ENCODE measurements at places on chromosomes 13 and 19.

- no peak for DNase-seq
Measured at GRCh38 chr13:46288570-46289259, 77.0 kb downstream of the LRRC63 start.

DNA sequence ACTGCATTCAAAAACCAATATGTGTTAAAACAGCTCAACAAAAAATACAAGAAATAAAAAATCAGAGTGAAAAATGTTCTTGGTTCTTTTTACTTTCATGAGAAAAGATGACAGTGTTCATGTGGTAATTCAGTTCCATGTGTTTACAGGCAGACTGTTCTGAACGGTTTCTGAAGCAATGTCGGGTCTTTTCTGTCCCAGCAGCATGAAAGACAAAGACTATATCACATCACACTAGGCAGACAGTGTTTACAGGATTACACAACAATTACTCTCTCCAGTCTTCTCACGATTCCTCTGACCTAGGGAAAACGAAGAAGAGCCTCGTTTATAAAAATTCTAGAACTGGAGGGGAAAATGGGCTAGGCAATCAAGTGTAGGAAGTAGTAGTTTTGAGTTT, 83.4 kb downstream of the UBL3 start:
- DNase-seq = no peak

- no peak for DNase-seq
Measured at GRCh38 chr13:45518525-45519245, 53.9 kb downstream of the COG3 start.

- DNase-seq = no peak
Measured at GRCh38 chr19:50313812-50314536, 15.2 kb downstream of the KCNC3 start.

DNA sequence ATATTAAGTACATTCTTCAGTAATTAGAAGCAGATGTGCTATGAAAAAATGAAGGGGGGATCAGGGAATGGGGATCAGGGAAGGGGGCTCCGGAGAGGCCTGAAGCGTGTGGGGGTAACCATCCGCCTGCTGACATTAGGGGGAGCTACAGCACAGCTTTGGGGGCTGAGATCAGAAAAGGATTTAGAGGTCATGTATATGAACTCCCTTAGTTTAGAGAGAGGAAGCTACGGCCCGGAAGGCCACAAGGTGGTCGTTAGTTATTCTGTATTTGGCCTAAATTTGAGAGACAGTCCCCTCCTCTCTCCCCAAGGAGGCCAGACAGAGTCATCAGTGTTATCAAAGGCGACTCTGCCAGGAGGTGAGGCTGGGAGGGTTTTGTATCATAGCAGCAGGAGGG, 99.0 kb downstream of the TM9SF2 start:
- DNase-seq = no peak

DNA sequence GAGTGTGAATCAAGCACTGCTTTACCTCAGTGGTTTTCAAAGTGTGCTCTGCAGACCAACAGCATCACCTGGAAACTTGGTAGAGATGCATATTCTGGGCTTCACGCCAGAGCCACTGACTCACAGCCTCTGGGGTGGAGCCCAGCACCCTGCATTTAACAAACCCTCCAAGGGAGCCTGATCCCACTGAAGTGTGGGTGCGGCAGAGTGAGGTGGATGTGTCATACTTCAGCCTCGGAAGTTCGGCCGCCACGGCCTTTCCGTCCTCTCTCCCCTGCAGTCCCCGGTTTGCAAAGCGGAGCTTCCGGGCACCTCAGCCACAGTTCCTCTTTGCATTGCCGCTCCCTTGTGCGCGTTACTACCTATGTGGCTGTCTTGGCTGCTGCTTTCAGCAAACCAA, 33.3 kb upstream of the MICU2 start:
- DNase-seq = peak; percentile 9

- DNase-seq = no peak
Measured at GRCh38 chr13:50435011-50435410, 408.5 kb downstream of the DLEU7 start.

DNA sequence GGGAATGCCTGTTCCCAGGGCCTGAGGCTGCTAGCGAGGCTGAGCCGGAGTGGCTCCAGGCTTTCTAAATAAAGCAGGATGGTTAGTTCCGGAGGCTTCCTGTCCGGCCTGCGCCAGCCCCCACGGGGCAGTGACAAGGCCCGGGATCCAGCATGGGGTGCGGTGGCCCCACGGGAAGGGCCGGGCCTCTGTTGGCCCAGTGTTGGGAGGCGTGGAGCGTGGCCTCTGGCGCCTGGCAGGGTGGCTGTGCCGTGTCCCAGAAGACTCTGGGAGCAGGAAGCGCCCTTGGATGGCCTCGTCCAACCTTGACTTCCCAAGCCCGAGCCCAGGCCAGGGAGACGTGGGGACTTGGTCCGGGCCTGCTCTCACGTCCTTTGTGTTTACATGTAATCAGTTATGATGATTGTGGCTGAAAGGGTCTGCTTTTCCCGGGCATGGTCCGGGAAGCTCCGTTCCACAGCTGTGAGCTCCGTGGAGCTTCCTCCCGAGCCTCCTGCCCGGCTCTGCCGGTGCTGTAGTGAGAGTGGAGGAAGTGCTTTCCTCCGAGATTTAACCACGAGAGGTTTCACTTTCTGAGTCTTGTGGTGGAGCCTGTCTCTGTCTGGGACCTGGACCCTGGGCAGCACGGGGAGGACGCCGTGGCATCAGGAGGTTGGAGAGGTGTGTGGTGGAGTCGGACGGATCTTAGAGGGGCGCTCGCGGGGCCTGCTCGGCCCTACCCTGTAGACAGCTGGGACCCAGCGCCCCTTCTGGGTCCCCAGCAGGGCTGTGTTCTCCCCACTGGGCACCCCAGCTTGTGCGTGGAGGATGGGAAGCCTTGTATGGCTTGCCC, 4.6 kb downstream of the GNA11 start:
- no peak for DNase-seq

DNA sequence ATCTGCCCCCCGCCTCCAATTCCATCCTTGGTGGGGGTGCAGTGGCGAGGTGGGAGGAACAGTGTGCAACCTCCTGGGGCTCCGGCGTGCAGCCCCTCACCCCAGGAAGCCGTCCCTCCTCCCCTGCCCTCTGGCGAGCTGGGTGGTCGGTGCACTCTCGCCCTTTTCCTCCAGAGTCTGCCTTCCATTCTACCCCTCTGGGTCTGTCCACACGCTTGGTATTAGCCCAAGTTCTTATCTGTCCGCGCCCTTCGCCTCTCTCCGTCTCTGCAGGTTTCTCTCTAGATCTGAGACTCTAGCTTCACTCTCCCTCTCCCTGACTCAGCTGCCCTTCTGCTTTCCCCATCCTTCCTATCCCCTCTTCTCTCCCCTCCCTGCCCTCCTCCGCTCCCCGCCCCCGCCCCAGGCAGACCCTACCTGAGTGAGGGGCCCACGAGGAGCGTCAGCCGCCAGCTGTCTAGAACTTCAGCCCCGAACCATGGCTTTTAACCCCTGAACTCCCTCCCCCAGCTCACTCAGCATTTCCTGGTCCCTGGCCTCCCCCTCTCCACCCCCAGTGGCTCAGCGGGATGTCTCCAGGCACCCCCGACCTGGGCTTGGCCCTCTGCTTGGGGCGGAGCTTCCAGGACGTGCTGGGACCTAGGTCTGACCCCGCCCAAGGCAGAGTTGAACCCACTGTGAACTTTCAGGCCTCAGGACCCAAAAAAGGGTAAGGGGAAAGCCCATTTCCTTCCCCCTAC, 499 bp upstream of the KLK13 start:
- no peak for DNase-seq

DNA sequence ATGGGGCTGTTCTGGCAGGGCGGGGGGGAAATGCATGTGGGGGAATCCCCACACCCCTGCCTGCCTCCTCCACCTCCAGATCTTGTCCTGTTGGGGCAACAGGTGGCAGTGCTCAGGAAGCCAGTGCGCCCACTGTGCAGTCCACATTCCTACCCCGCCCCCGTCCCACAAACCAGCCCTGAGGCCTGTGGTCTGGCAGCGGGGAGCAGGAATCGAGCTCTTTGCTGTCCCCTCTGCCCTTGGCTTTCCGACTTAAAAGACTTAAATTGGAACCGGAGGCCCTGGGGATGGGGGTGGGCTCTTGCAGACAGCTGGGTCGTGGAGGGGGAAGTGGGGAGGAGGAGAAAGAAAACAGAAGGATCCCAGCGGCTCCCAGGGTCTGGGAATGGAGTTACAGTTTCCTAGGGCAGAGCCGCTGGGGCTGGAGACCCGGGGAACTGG, 4.3 kb downstream of the NANOS3 start:
- DNase-seq = no peak

GRCh38 chr19:2699413-2700140, 2.9 kb downstream of the GNG7 start:
- DNase-seq = no peak

DNA sequence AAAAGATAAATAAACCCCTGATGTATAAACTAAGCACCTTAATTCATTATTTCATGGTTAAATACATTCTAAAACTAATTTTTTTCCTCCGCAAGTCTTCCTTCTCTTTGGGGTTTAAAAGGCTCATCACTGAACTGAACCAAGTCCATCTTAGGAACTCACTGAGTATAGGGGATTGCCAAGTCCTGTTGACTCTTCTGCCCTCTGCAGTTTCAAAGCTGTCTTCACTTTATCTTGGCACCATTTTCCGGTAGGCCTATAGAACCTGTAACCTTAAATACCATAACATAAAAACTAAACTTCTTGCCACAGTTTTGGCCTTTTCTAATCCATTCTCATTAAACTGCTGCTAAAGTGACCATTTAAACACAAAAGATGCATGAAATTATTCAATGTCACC, 66.5 kb upstream of the USPL1 start:
- no peak for DNase-seq

- DNase-seq = no peak
Measured at GRCh38 chr13:26227166-26227971, 5.3 kb upstream of the RNF6 start.

- no peak for DNase-seq
Measured at GRCh38 chr13:99237981-99238662, 20.1 kb downstream of the GPR18 start.

GRCh38 chr19:47330466-47330869, 1.5 kb upstream of the C5AR2 start:
- DNase-seq = no peak

DNA sequence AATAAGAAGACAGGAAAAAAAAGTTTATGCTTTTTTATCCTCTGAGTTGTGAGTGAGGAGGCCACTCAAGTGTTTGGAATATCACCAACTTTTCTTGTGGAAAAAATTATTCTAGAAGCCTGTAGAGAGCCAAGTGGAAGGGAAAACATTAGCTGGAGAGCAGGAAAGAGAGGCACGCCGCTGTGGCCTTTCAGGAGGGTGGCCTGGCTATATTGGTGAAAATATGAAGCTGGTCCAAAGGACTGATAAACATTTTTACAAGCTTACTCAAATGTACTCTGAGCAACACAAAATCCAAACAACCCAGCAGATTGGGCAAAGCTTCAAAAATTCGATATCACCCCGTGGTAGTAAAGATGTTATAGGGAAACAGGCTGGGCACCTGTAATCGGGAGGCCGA, 2.3 kb upstream of the EIF3G start:
- no peak for DNase-seq

DNA sequence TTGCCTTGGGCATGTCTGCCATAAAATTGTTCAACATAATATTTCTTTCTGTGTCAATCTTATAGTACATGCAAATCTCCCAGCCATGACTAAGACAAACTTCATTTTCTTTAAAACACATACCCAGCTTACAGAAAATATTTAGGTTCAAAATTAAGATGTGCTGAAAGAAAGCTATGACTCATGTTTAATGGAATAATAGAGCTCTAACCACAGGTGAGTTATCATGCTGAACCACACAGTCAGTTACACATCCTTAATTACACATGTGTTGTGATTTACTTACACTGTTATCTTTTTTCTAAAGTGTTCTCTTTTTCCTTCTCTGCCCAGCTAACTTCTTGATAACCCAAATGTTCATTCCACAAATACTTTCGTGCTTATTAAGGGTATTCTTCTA, 1831.2 kb downstream of the OLFM4 start:
- no peak for DNase-seq

GRCh38 chr13:110275931-110276552, 30.9 kb downstream of the COL4A1 start:
- no peak for DNase-seq

DNA sequence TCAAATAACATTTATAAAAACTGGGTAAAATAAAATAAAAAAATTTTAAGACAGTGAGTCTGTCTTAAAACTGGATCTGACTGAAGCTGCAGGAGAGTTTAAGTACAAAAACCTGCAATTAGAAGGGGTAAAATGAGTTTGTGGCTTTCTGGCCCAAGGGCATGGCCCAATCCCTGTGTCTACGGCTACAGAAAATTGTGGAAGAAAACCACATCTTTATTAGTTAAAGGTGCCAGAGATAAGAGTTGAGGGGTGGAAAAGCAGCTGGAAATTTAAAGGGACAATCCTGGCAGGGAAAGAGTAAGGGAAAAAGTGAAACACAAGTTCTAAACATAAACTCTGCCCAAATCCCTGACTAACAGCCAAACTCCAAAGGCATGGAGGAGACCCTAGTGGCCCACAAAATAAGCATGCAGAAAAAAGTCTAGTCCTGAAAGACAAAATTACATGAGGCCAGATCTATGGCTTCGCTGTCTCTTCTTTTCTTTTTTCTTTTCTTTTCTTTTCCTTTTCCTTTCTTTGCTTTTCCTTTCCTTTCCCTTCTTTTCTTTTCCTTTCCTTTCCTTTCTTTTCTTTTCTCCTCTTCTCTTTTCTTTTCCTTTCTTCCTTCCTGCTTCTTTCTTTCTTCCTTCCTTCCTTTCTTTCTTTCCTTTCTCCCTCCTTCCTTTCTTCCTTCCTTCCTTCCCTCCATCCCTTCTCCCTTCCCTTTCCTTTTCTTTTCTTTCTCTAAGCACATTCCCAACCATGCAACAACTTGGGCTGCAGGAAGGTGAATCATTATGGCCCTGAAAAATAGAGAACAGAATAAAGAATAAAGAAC, 23.5 kb upstream of the DLEU7 start:
- DNase-seq = no peak

GRCh38 chr19:36215276-36216123, 594 bp downstream of the ZNF146 start:
- peak; percentile 22 for DNase-seq

GRCh38 chr13:30984620-30985019, 52.2 kb downstream of the TEX26 start:
- DNase-seq = no peak

DNA sequence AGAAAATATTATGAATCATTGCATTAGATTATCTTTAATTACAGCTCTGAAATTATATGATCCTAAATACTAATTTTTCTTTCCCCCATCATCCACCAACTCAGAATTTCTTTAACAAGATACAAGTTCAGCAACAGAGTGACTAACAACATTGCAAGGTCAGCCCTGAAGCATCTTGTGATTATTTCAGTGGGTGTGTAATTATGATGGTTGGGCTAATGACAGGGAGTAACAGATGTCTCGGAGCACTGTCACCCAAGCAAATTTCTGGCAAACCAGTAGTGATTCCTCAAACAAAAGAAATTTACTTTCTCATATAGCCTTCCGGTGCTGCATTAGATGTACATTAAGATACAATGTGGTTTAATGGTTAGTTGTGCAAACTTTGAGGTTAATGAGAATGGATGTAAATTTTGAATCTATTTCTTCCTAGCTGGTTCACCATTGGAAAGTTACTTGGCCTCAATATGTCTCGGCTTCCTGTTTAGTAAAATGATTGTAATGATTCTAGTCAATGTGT, 238.9 kb downstream of the ITGBL1 start:
- no peak for DNase-seq

- peak; percentile 70 for DNase-seq
Measured at GRCh38 chr19:55179606-55180484, at the start of gene SYT5. TSS of gene SYT5 (minus strand) at chr19:55180289. CDS start at chr19:55179041, 1,248 bp downstream.
